ENCODE measurements at places on chromosomes 6 and 20.

DNA sequence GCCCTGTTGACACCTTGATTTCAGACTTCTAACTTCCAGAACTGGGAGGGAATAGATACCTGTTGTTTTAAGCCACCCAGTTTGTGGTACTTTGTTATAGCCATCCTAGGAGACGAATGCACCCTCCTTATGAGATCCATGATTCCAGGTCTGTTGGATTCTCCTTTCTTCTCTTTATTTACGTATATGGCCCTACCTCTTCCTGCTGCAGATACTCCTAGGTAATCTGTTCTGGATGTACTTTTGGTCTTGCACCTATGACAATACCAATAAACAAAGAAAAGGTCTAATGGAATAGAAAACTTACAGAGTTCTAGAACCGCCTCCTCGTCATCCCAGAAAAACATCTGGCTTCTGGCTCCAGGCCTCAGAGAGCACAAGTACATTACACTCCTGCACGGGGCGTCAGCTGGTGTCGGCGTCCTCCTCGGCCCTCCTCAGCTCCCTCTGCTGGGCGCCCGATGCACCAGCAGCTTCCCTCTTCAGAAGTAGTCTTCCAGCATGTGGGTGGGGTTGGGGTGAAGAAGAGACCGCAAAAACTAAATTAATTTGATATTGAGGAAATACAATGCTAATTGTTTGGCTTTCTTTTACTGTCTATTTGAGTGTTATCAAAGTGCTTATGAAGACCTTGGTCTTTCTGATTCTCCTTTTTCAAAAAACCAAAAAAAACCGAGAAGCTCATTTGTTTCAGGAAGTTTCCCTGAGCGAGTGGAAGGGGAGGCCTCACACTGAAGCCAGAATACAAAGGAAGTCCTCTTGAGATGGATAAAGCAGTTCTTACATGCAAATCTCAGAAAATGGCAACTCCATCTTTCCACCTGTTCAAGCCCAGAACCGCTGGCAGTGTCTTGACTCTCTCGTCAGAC, 9.7 kb upstream of the ATXN1 start:
- DNase-seq = peak; percentile 65

- DNase-seq = no peak
Observed at GRCh38 chr6:73471686-73472290, 10.3 kb downstream of the MTO1 start.

DNA sequence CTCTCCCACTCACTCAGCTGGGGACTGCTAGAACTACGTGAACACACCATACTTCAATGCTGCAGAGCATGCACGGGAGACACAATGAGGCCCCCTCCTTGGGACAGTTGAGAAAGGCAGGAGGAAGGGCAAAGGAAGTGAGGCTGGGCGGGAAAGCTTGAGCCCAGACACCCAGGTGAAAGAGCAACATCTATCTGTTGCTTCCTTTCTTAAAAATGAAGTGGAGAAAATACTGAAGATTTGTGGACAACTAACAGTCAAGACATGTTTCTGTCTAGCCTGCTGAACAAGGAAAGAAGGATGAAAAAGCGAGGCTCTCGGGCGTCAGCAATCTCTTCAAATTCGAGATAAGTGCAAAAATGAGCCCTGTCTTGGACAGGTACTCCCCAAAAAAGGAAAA, 3.0 kb upstream of the NNAT start:
- no peak for DNase-seq

- DNase-seq = no peak
Observed at GRCh38 chr20:59204165-59204894, 40.7 kb downstream of the ZNF831 start.

GRCh38 chr6:164693944-164694343, 615.5 kb downstream of the C6orf118 start:
- no peak for DNase-seq

DNA sequence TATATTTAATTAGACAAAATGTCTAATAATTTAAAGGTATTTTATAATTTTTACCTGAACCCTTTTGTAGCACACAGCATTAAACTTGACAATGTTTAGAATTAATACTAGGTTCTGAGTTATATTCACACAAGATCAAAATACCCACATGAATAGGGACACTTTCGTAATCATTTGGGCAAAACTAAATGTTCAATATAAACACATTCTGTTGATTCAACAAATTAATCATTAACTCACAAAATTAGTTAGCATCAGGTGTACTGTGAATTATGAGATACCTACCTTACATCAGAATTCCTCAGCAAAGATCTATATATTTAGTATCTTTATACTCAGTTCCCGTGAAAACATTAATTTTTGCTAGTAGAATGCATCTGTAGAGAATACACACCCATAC, 481.5 kb upstream of the MANEA start:
- DNase-seq = no peak

DNA sequence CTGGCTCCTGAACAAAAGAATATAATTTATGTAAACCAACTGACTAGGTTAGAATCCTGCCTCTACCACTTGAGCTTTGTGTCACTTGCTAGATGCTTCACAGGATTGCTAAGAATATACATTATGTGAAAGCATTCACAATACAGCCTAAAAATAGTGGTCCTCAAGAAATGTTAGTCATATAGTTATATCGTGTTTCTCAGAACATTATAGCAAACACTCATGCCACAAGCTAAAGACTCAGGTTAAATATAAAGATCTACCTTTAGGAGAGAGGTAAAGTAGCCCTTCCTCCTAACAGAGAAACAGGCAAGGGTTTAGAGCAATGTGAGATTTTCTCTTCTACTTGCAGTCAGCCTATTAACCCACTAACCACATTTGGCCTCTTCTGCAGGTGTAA, 17.8 kb upstream of the ALDH8A1 start:
- no peak for DNase-seq

GRCh38 chr6:10302566-10303235, 112.2 kb downstream of the TFAP2A start:
- DNase-seq = no peak

DNA sequence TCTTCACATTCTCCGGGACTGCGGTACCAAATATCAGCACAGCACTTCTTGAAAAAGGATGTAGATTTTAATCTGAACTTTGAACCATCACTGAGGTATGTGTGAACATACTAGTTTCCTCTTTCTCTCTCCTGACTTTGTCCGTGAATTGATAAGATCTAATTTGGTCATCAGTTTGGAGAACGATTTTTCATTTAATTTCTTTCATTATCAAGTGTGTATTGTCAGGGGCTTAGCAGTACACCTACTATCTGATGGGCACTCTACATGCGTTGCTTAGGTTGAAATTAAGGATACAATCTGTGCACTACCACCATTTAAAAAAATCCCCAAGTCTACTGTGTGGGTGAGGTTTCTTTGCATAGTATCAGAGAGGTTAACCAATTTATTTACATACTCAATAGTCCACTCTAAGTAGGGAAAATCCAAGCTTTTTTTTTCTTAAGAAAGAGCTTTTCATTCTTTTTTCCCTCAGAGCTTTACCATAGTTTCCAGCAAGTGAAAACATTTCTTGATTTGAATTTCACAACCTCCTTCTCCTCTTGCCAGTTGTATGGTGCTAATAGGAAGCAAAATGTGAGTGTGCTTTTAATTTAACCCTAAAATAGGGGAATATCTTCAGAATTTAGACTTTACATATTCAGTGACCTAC, 105.4 kb upstream of the ESR1 start:
- no peak for DNase-seq

GRCh38 chr6:151018046-151018445, 152.5 kb downstream of the MTHFD1L start:
- DNase-seq = no peak

GRCh38 chr6:24426729-24427446, 24.2 kb downstream of the MRS2 start:
- peak; percentile 64 for DNase-seq

GRCh38 chr20:37973059-37973910, 60.0 kb downstream of the TTI1 start:
- no peak for DNase-seq

- DNase-seq = no peak
Observed at GRCh38 chr6:142374965-142375733, 73.3 kb downstream of the ADGRG6 start.

- DNase-seq = no peak
Observed at GRCh38 chr6:7134999-7135745, 27.4 kb downstream of the RREB1 start.

DNA sequence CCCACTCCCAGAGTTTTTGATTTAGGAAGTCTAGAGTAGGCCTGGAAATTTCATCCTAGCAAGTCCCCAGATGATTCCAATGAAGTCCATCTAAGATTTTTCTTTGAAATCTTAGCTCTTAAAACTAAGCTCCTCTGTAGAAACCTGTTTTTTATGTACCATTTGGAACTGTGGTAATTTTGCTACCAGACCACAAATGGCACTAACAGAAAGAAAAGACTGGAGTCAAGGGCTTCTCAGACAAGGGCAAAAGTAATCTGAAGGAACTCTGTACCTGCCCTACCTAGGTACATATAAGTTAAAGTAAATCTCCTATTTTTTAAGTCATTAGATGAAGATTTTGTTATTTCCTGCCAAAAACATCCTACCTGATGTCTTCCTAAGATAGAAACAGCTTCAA, 155.0 kb upstream of the HTR1E start:
- no peak for DNase-seq

DNA sequence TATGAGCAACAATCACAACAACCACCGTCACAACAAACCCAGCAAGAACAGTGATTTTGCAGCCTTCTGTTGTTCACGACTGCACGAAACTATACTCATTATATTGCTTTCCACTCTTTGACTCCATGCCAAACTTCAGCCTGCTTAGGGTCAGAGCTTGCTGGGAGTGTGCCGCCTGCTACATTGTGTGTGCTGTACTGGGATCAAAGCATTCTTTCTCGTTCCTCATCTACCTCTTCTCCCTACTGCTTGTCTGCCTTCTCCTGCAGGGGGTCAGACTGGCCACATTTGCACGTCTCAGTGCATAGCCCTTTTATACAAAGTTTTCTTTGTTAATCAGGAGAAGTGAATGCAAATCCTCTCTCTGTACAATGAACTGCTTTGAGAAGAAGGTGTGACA, 401.6 kb upstream of the CITED2 start:
- DNase-seq = no peak

- DNase-seq = no peak
Observed at GRCh38 chr6:6314596-6314995, 5.9 kb downstream of the F13A1 start.

DNA sequence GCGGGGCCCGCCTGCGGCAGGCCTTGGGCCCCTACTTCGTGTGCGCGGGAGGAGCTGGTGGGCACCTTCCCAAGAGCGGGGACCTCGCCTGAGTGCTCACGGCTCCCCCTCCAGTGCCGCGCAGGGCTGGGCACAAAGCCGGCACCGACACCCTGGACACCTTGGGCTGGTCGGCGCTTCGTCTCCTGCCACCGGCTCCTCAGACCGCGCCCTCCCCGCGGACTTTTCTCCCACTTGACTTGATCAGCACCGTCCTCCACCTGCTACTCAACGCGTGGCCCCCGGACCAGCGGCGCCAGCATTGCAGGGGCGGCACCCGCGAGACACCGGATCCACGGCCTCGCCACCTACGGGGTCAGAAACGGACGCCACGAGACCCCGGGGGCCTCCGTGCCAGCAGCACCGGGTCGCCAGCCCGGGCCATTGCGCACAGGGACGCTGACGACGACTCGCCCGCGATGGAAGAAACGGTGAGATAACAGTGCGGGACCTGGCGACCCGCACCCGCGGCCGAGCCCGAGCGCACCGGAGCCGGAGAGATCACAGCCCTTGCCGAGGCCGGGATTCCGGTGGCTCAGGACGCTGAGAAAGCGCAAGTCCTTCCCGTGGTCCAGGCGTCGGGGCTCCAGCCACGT, 154.2 kb downstream of the DLL1 start:
- no peak for DNase-seq

DNA sequence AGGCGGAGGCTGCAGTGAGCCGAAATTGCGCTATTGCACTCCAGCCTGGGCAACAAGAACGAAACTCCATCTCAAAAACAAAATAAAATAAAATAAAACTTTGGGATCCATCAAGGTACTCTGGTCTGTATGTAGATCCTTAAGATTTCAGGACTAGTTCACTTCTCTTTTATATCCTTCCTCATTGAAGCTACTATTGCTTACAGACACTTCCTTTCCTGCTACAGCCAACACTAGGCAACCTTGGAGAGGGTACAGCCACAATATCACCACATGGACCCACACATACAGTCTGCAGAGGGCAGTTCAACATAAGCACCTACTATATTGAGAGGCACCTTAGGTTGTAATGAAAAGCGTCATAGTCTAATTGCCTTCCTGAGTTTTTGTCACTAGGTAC, 113.3 kb downstream of the ATXN1 start:
- DNase-seq = no peak

DNA sequence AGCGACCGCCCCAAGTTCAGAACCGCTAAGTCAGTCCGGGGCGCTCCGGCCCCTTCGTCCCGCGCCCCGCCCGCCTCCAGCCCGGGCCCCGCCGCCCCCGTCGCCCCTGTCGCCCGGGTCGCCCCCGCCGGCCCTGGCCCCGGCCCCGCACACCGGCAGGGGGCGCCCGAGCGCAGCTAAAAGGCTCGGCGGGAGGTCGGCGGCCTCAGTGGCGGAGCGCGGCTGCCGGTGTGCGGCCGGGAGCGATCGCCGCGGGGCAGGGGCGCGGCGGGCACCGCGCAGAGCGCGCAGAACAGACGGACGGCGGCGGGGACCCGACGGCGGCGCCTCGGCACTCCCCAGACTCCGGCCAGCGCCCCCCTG, at the start of gene FNDC1:
Gene FNDC1 (plus strand): TSS at position 208 of the 363 bp plus-strand sequence. CDS start 197 bp downstream, outside the sequence.
- no peak for DNase-seq

DNA sequence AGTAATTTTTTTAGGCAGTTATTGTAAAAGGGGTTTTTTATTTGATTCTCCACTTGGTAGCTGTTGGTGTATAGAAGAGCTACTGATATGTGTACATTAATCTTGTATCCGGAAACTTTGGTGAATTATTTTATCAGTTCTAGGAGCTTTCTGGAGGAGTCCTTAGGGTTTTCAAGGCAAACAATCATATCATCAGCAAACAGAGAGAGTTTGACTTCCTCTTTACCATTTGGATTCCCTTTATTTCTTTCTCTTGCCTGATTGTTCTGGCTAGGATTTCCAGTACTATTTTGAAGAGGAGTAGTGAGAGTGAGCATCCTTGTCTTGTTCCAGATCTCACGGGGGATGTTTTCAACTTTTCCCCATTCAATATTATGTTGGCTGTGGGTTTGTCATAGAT, 28.0 kb upstream of the TNFAIP3 start:
- no peak for DNase-seq

DNA sequence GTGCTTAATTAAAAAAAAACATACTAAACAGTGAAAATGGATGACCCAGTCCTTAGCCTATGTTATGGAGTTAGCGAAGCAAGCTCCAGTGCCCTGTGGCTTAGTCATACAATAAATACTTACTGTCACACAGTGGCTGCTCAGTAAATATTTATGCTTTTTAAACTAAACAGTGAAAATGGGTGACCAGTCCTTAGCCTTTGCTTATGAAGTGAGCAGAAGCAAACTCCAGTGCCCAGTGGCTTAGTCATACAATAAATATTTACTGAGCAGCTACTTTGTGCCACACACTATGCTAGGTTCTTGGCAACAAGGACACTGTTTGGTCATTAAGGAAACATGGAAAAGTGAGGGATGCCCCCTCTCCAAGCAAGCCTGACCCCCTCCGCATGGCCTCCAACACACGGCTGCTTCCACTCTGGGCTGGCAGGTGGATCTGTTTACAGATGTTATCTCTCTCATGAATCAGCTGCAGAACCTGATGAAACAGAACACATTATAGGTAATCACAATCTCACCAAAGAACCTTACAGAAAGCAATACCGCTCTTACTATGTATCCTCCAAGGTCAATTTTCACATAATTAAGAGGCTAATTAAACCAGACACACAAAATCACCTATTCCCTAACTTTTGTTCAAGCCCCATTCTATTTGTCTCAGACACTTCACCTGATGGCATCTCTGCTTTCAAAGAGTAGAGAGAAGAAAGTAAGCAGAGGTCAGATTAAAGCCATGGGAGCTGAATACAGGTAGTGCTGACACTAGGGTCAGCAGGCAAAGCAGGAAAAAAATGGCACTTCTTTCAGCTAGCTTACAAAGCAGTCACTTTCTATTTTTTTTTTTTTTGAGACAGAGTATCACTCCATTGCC, 27.3 kb downstream of the CDK5RAP1 start:
- DNase-seq = peak; percentile 78
